Stimulated activated CD8-positive, alpha-beta memory T cell treated with anti-CD3 and anti-CD28 coated beads, Interleukin-4, amount 100 ng/mL, for 1 hour (primary cell): ENCODE measurements at places on chromosomes 5 and 9.

DNA sequence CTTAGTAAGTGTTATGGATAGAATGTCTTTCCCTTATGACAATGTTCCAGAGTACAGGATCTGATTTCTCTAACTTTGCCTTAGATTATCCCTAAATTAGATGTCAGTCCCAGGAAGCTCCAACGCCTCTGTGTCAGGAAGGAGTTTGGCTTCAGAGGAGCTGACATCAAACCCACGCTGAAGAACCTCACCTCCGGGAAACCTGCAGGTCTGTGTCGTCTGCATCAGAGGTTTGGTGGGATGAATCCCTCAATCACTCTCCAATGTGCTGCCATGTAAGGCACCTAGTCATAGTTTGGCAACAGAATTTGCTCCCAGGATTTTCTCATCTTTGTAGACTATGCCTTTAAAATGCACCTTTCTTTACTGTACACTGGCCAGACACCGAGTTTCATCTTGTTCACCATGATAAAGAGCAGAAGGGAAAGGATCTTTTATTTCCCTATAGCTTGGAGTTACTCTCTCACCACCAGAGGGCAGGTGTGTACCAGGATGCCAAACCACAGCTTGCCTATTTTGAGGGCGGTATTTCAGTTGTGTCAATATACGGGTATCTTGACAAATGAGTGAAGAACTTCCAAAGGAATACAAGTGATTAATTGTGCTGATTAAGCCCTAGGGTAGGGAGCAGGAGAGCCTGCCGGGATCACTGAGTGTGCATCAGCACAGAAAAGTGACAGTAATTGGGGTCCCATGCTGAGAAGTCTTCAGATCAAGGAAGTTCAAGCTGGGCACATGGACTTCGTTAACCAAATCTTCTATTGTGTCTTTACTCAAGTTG lies 23.4 kb downstream of the MINAR2 start:
- no peak for DNase-seq

DNA sequence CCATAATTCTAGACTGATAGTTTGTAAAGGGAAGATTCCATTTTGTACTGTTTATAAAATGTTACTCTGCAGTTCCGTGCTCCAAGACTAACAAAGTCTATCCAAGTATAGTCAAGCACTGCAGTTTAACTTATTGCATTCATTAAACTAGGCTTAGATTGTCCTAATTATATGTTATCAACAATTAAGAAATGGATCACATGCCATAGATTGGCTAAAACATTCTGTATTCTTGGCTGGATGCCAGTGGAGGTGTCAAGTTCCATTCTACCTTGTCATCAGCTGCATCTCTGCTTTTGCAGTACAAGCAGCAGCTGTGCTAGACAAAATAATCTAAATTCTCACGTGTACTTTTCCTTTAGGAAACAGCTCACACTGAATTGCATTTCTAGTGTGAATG lies 69.4 kb upstream of the MEF2C start:
- DNase-seq: no peak

DNA sequence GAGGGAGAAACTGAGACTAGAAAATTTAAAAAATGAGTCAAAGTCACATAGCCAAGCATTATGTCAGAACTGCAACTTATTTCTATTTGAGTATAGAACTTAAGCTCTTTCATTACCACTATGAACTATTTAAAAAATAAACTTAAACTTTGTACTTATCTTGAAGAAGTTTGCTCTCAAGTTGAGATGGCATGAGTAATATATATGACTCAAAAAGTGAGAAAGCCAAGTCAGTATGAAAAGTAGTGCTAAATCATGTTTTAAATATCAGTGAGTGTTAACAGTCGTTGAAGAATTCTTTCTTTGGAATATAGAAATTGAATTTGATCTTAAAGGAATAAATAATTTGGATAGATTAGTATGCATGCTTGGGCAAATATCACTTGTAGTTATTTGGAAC lies 36.3 kb upstream of the CDH10 start:
- DNase-seq: no peak

- DNase-seq: no peak
Measured at GRCh38 chr9:37405764-37406380, 16.6 kb upstream of the GRHPR start.
